ENCODE measurements at places on chromosomes 1 and 21.

DNA sequence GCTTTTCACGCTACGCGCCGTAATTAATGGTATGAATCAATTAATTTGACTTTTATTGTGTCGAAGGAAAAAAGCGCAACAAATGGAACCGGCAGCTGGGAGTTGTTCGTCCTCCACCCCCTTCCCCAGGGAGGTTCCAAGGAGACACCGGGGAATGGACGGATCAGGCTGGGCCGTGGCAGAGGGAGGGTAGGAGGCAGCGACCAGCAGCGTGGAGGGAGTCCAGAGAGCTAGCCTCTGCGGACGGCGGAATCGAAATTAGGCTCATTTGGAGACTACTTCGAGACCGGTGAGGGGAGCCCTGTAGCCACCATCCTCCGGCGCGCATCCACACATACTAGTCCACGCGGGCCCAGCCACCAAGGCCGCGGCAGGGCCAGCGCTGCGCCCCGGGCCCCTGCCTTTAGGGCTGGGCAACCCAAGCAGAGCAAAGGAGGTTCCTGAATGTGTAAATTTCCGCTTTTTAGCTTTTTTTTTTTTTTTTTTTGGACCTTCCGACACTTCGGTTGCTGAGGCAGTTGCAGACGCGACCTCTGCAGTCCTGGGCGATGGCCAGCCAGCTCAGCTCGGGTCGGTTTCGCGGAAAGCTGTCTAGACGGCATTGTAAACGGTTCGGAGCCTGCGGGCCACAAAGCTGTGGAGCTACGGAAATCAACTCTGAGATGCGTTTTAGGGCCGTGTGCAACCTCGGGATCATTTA lies 2.2 kb upstream of the FOXD3 start:
- no peak for DNase-seq

DNA sequence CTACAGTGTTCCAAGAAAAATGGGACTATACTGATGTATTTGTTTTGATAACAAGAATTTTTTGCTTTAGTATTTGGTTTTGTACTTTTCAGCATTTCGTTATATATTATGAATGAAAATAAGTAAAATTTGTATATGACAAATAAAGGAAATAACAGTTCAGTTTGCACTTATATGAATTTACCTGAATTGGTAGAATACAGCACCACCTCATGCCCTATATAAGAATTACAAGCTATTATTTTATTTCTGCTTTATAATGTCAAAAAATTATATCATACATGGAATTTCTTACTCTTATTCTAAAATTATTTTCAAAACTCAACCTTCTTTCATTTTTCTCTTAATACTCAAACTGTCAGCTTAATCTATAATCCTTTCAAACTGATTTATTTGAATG lies 14.6 kb downstream of the EFCAB7 start:
- DNase-seq = peak; percentile 39

- DNase-seq = no peak
Observed at GRCh38 chr1:207009182-207009850, 23.2 kb downstream of the C1orf116 start.

DNA sequence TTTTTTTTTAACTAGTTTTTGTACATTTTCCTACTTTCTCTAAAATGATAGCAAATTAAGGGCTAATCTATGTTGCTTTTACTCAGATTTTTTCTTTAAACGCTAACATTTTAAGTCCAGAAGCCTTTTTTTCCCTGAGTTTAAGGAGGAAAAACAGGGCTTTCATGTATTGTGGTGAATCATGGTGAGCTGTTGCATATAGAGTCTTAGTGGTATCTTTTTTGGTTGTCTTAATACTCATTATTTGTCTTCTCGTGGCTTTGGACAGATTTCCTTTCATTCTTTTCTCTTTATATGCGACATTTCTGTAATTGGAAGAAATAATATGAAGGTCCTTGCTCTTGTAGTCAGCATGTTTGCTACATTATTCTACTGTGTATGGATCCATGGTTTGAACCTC lies 1015.6 kb downstream of the PLA2G4A start:
- no peak for DNase-seq

- peak; percentile 70 for DNase-seq
Observed at GRCh38 chr1:101237229-101237837, 514 bp downstream of the S1PR1 start.

DNA sequence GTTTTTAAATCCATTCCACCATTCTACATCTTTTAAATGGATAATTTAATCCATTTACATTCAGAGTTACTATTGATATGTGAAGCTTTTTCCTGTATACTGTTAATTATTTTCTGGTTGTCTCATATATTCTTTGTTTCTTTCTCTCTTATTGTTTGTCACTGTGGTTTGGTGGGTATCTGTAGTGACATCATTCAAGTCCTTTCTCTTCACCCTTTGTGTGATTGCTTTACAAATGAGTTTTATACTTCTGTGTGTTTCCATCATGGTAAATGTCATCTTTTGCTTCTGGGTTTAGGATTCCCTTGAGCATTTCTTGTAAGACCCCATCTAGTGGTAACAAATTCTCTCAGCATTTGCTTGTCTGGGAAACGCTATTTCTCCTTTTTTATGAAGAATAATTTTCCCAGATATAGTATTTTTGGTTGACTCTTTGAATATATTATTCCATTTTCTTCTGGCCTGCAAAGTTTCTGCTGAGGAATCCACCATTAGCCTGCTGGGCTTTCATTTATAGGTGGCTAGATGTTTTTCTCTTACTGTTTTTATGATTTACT lies 10.2 kb downstream of the LY9 start:
- DNase-seq = no peak

- no peak for DNase-seq
Observed at GRCh38 chr1:161311595-161312181, 1.9 kb upstream of the MPZ start.

DNA sequence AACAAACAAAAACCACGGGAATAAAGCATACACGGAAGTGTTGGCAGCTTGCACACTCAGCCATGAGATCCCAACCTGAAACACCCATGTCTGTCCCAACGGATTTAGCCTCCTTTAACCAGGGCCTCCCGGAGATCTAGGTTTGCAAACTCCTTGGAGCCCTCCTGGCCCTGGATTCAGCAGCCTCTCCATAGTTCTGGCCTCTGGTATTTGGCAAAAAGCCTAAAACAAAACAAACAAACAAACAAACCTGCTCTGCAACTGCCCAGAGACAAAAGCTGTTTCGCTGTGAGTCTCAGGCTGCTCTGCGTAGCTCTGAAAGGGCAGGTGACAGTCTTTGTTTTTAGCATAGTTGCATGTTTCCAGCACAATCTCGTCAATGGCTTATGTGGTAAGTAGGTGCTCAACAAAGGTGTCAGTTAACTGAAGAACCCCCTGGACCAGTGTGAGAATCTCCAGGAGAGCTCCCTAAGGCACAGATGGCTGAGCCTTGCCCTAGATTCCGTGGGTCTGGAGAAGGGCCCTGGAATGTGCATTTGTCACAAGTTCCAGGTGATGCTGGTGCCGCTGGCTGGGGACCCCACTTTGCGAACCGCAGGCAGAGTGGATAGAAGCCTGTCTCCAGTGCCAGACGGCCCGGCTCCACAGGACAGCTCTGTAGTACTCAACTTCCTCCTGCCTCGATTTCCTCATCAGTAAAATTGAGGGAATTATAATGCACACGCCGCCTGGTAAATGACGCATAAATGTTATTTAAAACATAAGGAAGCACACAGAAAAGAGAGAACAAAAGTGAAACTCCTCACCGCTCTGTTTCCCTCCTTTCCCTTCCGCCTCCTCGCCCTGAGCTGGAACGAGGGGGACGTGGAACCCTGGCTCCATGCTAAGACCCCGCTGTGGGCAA lies 86.2 kb downstream of the RIPK4 start:
- DNase-seq = no peak

DNA sequence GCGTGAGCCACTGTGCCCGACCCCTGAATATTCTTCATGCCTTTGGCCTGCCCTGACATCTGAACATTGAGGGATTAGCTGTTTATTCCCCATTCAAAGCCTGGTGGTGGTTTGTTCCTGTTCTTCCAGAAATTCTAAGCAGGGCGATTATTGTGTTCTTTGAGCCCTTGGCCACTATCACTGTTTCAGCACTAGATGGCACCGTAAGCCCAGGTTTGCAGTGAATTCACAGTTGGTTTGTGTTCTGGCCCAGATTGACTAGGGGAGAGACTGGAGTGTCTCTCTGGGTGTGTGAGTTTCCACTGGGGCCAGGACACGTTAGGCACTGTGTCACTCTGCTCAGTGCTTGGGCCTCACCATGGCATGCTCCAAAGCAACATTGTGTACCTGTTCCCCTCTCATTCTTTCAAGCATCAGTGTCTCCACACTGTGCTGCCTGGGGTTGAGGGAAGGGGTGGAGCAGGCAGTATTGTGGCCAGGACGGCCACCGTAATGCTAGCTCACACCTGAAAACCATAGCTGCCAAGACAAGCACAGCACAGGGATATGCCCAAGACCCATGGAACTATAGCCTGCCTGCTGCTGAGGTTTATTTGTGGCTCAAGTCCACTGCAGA lies 52.7 kb downstream of the PKN2 start:
- peak; percentile 77 for DNase-seq

- peak; percentile 65 for DNase-seq
Observed at GRCh38 chr1:243286409-243287122, 30.7 kb downstream of the SDCCAG8 start.

DNA sequence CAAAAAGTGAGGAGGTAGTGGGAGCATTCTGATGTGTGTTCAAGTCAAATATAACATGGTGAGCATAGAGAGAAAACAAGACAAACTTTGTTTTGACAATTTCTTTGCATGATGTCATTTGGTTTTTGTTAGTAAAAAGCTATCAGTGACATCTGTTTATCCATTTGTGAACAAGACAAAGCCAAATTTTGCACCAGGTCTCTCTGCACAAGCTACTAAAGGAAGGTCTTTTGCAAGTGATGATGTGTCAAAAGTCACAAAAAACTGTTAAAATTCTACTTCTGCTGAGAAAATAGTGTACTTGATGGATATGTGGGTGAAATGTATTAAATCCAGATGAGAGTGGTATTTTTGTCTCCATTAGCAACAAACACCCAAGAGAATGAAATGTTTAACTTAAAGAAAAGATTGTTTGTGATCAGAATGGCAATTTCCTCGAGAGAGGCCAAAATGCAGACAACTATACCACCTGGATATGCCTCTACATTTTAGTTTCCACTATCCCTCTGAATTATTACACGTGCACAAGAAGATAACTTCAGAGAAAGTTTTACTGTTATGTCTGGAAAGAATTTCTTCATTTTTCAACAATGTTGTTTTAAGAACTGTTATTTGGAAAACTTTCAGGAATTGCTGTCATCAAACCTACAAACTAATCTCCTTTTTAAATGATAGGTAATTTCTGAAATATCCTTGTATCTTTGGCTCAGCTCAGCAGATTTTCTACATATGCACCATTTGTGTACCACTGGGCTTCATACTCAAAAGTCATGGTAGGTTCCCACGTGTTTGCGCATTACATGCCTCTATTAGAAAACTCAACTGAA lies 807.4 kb upstream of the ADGRL2 start:
- DNase-seq = no peak

- no peak for DNase-seq
Observed at GRCh38 chr1:165575468-165576099, 31.8 kb downstream of the LRRC52 start.

GRCh38 chr1:30955448-30956015 lies 47.0 kb upstream of the SDC3 start:
- DNase-seq = peak; percentile 37

GRCh38 chr1:35559317-35559944 lies 1.8 kb downstream of the NCDN start:
- no peak for DNase-seq

DNA sequence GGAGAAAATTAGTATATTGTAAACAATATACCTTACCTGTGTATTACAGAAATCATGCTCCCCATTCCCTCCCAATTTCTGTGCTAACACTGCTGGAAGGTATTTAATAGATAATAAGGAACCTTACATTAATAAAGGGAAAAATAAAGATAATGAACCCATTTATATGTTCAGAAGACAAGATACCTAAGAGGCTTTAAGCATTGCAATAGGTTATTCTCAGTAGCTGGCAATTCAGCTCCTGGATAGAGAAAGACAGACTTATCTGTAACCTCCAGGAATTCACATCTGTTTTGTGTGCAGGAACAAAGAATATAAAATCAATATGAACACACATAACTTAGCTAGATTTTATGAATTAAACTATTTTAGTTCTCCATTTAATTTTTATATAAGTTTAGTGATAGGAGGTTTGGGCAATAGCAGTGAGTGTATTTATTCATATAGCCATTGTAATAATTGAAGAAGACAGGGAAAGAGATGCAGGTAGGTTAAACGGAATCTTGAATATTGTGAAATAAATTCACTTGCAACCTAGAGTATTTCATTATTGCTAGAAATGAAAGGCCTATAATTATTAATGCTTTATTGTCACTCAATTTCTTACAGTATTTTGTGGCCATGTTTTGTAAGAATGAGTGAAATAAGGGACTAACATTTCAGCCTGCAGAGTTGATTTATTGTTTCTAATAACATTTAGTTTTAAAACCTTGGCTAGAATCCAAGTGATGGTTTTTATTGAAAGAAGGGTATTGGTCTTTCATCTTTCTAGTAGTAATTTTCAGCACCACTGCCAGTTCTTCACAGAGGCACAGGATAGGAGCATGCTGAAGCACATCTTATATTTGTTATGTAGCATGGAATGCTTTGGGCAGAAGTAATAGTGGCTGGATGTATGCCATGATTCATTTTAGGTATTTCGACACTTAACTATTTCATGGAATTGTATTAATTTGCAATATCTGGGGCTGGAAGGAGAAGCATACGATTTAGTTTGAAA lies 1.5 kb downstream of the XPR1 start:
- DNase-seq = peak; percentile 61

DNA sequence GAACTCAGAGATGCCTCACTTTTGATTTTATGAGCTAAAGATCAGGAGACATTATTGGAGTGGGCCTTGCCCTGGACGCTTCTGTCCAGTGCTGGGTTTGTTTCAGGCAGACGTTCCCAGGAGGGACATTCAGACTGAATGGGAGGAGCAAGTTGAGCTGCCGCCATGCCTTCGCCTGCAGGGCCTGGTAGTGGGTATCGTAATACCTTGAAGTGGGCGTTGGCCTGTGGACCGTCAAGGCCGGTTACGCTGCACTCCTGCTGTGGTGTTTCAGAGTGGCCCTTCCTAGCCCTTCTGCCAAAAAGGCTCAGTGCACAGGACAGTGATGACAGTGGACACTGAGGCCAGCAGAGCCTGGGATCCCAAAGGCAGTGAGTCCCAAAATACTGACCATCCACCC lies 1.6 kb downstream of the FAM3B start:
- no peak for DNase-seq

DNA sequence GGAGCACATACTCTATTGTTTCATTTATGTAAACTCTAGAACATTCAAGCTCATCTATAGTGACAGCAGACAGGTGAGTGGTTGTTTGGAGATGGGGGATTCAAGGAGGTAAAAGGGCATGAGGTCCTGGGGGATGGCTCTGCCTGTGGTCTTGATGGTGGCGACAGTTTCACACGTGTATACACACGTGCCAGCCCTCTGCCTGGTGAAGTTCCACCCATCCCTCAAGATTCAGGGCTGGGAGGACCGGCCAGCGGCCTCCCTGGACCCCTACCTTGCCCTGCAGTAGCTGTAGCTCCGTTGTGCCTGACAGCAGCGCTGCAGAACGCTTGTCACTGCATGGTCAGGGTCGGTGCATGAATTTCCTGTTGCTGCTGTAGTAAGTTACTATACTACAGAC lies 38.9 kb upstream of the UTS2 start:
- DNase-seq = no peak

GRCh38 chr1:233065685-233066084 lies 115.3 kb downstream of the NTPCR start:
- no peak for DNase-seq

- no peak for DNase-seq
Observed at GRCh38 chr1:229108598-229109201, 162.2 kb upstream of the RAB4A start.

Measured in choroid plexus epithelial cell (primary cell).